ENCODE measurements at places on chromosomes 5 and 9.

DNA sequence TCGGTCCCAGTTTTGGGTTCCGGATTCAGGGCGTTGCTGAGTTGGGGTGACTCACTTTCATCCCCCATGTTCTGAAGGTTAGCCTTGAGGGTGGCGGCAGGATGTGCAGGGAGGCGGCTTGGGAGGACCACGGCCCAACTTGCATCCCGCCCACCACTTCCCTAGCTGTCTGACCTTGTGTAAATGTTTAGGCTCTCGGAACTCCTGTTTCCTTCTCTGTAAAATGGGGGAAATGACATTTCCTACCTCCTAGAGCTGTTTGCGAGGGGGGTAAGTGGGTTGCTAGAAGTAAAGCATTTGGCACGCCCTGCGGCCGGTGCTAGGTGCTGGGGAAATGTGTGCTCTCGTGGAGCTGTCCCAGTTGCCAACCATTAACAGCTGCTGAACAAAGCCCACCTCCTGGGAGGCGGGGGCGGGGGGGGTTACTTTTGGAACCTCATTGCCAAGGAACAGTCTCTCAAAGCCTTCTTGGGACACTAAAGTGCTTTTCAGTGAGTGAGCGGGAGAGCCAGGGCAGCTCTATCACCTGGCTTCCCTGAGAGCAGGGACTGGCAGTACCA lies 27.5 kb downstream of the PTGES2 start:
- no peak for DNase-seq

DNA sequence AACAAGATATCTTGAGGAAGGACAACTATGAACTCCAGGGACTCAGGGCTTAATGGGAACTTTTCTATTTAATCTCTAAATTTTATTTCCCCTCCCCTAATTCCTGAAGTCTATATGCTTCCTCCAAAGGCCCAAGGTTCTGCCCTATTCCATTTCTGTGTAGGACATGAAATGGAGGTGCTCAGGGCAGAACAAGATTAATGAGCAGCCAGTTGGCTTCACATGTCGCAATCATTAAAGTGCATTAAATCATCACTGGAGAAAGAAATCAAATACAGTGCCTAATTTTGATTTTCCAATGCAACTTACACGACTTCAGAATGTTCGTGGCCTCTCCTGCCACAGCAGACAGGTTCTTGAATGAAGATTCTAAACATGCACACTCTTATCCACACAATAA lies 862.1 kb downstream of the PTPRD start:
- no peak for DNase-seq

DNA sequence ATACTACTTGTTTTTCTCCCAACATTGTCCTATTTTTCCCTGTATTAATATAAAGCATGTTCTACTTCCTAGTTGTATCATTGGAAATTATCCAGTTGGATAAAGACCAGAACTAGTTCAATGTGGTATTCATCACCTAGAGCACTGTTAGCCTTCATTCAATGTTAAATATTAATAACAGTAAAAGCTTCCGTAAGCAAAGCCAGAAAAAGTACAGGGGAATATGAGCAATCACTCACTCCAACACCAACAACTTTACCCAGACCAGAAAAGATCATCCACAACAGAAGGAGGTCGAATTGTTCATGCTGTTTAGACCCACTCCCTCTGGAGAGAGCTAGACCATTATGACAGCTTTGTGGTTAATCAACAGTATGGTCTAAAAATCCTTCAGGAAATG lies 728.4 kb downstream of the MAT2B start:
- no peak for DNase-seq

GRCh38 chr5:2737273-2738155 lies 14.0 kb downstream of the IRX2 start:
- no peak for DNase-seq

- no peak for DNase-seq
Observed at GRCh38 chr9:110606179-110606790, 26.7 kb upstream of the SVEP1 start.

DNA sequence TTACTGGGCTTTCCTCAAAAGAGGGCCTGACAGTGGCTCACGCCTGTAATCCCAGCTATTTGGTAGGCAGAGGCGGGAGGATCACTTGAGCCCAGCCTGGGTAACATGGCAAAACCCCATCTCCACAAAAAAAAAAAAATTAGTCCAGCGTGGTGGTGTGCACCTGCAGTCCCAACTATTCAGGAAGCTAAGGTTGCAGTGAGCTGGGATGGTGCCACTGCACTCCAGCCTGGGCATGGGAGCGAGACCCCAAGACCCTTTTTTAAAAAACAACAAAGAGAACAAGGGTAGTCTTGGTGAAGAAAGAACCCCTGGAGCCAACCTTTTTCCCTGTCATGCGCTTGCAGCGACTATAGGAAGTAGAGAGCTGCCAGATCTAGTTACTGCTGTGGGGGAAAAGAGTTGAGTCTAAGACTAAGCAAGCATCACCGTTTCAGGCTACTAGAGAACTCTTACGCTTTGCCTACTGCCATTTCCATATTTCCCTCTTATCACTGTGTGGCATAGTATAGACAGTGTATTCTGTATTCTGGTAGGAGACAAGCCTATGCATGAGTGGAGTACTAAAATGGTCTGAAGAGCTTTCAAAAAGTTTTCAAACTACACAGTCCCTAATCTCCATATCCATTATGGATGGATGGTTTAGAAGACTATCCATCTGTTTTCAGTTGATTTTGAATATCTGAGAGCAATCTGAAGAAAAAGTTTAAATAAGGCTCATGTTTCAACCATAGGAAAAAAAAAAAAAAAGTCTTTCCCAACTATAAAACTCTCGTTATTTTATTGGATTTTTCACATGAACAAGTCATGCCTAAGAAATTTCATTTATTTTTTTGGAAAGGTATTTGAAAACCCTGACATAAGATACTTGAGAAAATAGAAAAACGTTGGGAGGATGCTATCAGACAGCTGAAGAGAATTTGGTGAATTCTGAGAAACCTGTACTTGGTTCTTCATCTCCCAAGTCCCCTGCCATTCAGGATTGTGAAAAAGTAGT lies 2.6 kb downstream of the C9orf40 start:
- DNase-seq, result no peak

- DNase-seq, result no peak
Observed at GRCh38 chr5:112119969-112120368, 299.1 kb downstream of the EPB41L4A start.

DNA sequence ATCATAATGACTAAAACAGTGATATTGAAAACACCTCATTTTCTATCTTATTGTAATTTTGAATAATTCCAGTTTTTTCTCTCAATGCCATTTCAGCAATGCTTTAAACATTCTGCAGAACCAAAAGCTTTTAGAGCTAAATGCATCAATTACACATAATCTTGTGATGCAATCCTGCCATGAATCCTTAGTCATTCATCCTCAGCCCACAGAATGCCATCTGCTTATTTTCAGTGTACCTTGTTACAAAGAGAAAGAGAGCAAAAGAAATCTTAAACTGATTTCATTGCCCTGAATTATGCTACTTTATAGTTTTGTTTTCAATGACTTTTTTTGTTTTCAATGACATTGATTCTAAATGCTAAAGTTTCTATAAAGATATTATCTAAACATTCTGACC lies 1234.8 kb upstream of the C9orf72 start:
- DNase-seq, result no peak

- DNase-seq, result no peak
Observed at GRCh38 chr5:96839071-96839592, 31.4 kb upstream of the ERAP1 start.

- DNase-seq, result no peak
Observed at GRCh38 chr5:10304932-10305331, 2.8 kb downstream of the CMBL start.

- no peak for DNase-seq
Observed at GRCh38 chr9:35903049-35903448, 3.0 kb upstream of the HRCT1 start.

DNA sequence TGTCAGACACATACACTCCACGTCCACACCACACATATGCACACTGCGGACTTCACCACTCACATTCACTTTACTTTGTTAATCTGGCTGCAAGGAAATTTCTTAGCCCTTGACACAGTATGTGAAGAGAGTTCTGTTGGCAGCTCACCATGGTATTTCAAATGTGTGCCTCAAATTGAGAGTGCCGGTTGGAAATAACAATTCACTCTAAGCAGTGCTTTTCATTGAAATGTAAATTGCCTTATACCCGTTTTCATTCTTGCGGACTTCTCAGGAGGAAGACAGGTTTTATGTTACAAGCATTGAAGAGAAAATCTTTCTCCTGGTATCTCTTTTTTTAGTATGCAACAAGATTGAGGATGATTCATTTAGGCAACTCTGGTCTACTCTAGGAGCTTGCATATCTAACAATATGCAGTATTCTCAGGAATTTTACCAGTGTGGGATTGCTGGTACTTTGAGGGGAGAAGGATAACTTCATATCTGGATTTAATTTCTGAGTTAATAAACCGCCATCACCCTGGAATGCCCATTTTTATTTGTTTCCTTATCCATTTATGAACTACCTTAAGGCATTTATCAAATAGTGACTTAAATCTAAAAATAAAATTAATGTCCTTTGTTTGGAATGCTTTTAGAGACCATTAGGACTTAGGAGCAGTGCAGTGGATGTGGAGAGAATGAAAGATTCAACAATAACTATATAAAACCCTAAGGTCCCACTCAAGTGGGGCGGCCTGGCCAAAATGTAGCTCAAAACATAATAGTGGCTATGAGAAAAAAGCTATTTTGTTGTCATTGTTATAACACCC lies 87.0 kb downstream of the IQGAP2 start:
- DNase-seq, result no peak

DNA sequence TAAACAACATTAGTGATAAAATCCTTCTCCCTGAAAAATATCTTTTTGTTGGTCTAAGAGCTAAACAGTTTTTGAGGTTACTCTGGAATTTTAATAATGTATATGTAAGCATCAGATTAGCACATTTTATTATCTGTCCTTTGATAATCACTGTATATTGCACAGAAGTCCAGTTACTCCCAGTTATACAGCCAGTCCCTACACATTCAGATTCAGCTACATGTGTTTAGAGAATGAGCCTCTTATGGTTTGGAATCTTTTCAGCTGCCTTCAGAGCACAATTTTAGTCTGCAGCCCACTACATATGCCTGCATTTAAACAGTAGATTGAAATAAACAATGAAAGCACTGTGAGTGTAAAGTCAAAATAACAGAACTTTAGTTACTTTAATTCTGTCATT lies 438.2 kb downstream of the ARHGEF28 start:
- no peak for DNase-seq

GRCh38 chr5:15938961-15939360 lies 240.6 kb downstream of the MARCHF11 start:
- DNase-seq, result no peak

- DNase-seq, result no peak
Observed at GRCh38 chr5:11851965-11852716, 52.1 kb downstream of the CTNND2 start.

- no peak for DNase-seq
Observed at GRCh38 chr5:159033351-159033657, 66.4 kb downstream of the EBF1 start.

Data from stimulated activated CD4-positive, alpha-beta T cell treated with anti-CD3 and anti-CD28 coated beads, Interleukin-1b, Interleukin-23, amount 100 ng/mL, for 24 hours (primary cell).